ENCODE measurements at places on chromosomes 7 and 10.

DNA sequence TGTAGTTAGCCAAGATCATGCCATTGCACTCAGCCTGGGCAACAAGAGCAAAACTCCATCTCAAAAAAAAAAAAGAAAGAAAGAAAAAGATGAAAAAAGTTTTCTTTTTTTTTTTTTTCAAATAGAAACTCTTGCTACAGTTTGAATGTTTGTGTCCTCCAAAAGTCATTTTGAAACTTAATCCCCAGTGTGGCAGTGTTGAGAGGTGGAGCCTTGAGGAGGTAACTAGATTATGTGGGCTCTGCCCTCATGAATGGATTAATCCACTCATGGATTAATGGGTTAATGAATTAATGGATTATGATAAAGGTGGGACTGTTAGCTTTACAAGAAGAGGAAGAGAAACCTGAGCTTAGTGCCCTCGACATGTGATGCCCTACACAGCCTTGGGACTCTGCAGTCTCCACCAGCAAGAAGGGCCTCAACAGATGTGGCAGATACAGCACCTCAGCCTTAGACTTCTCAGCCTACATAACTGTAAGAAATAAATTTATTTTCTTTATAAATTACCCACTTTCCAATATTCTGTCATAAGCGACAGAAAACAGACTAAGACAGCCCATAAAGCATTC is 25.1 kb downstream of the CPEB3 start:
- no peak for DNase-seq

DNA sequence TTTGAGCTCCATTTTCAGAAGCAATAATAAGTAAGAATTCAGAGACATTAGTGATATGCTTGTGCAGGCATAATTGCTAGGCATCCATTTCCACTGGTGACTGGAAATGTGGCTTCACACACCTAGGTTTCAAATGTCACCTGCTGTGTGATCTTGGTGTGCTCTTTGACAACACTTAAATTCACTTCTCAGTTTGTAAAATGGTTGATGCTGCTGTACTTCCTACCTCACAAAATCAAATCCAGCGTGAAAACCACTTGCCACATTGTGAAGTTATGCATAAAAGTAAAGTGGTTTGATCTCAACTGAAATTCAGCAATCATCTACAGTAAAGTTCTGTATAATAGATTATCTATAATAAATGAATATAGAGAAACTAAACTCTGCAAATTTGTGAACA is 82.4 kb downstream of the APBB1IP start:
- no peak for DNase-seq

DNA sequence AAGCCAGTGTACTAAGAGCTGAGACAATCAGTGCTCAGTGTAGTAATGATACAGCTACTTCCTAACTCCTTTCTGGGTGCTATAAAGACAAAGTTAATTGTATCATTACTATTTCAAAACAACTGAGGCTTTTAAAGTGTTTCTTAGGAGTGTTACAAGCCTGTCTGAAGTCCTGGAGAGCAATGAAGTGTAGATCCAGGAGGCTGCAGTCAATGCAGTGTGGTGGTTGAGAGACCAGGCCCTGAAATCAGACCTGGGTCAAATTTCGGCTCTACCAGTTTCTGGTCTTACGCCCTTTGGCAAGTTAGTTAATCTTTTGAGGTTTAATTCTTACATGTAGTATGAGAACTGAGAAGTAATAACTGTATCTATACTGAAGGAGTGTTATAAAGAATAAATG is 387.0 kb downstream of the SDK1 start:
- no peak for DNase-seq

DNA sequence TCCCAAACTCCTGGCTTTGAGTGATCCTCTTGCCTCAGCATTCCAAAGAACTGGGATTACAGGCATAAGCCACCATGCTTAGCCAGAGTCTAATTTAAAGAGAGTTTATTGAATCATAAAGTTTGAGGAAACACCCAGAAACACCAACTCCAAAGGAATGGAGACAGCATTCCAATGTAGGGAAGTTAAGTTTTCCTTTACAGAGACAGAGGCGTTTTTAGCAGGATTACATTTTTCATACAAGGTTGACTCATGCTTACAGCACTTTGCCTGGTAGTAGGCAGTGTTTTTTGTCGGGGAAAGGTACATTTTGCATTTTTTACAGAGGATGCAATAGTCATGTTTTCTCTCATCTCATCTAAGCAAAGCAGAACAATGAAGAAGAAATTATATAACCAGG is 18.9 kb upstream of the OPN4 start:
- DNase-seq, result peak; percentile 69

GRCh38 chr10:118944959-118945633 is 84.4 kb upstream of the NANOS1 start:
- peak; percentile 28 for DNase-seq

DNA sequence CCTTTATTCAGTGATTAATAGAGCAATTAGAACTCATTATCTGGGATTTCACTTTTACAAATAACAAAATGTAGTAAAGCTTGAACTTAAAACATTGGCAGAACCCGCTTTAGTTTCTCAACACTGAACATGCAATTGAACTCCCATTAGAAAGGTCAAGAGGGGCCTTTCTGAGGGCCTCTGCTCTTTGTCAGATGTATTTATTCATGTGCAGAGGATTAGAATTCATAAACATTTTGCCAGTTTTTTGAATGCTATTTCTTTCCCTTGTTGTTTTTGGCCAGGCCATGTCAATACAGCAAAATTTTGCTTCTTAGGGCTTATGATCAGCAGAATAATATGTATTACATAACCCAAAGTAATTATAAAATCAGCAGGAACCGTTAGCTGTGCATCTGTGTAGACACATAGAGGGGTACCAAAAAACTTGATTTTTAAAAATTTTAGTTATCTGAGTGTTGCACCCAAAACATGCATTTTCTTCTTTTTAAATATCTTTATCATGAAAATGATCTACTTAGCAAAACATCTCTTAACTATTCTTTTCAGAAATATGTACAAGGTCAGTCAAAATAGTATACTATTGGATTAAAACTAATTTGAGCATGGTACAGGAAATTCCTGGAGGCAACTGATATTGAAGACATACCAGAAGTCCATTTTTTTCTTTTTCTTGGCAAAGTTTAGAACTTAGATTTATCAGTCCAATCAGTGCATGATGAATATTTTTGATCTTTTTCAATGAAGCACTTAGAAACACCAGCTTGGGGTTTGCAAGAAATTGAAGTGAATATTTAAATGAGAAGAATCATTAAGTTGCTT is 177.5 kb downstream of the TWIST1 start:
- DNase-seq, result no peak

DNA sequence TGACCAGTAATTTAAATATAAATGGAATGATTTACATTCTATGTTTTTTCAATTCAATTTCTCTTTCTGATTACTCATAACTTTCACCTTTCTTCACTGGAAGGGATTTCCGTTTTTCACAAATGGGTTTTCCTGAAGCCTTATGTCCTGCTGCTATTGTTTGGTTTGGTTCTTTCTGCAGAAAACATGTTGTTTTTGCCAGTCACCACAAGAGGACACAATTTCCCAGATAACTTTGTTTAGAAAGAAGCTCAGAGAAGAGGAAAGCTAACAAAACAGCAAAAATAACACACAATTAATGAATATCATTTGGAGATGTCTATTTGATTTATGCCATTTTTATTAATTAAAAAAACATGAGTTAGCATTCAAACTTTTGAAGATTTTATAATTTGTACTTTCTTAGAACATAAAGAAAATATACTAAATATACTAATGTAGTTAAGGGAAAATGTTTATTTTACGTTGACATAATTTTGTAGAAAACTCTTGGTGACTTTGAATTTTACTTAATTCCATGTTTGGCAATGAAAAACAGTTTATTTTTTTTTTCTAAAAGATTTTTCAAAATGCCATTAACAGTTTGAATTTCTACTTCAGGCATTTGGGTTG is 4.6 kb upstream of the TWIST1 start:
- DNase-seq, result peak; percentile 79

- no peak for DNase-seq
Observed at GRCh38 chr10:132113206-132113605, 47.5 kb downstream of the JAKMIP3 start.

DNA sequence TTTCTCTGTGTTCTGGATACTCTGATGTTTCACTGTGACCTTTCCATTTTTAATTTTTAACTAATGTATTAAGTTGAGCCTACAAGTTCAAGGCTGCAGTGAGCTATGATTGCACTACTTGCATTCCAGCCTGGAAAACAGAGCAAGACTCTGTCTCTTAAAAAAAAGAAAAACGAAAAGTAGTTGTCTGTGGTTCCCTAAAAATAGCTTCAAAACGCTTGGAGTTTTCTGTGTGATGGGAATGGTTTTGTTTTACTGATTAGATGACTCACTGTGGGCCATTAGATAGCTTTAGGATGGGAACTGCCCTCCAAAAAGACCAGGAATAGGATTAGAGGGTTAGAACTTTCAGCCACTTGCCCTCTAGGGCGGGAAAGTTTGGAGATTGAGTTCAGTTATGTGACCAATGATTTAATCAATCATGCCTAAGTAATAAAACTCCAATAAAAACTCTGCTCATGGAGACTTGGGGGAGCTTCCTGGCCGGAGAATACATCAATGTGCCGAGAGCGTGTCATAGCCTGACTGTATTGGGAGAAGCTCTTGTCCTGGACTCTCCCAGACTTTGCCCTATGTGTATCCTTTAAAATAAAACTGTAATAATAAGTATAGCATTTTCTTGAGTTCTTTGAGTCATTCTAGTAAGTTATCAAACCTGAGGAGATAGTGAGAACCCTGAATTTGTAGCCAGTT is 147.1 kb downstream of the LYZL1 start:
- DNase-seq, result no peak

- peak; percentile 44 for DNase-seq
Observed at GRCh38 chr10:27646194-27646593, 99.4 kb downstream of the MKX start.

DNA sequence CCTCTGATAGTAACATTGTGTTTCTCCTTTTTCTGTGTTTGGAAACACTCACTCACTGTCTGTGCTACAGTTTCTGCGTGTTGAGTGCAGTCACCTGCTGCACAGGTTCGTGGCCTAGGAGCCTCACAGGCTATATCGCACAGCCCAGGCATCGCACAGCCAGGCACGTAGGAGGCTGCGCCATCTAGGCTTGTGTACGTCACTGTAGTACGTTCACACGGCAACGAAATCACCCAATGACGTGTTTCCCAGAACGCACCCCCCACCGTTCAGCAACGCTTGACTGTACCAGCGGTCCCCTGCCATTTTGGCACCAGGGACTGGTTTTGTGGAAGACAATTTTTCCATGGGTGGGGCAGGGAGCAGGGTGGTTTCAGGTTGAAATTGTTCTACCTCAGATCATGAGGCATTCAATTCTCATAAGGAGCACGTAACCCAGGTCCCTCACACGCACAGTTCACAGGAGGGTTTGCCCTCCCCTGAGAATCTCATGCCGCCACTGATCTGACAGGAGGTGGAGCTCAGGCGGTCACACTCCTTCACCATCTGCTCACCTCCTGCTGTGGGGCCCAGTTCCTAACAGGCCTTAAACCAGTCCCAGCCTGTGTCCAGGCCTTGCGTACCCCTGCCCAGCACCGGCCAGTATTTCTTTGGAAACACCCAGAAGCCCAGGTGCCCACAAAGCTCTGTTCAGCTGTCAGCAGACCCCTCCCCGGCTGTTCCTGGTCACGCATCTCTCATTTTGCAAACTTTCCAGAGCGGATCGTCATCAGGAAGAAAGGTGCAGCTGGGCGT is 23.2 kb upstream of the PRKAR1B start:
- DNase-seq, result no peak

DNA sequence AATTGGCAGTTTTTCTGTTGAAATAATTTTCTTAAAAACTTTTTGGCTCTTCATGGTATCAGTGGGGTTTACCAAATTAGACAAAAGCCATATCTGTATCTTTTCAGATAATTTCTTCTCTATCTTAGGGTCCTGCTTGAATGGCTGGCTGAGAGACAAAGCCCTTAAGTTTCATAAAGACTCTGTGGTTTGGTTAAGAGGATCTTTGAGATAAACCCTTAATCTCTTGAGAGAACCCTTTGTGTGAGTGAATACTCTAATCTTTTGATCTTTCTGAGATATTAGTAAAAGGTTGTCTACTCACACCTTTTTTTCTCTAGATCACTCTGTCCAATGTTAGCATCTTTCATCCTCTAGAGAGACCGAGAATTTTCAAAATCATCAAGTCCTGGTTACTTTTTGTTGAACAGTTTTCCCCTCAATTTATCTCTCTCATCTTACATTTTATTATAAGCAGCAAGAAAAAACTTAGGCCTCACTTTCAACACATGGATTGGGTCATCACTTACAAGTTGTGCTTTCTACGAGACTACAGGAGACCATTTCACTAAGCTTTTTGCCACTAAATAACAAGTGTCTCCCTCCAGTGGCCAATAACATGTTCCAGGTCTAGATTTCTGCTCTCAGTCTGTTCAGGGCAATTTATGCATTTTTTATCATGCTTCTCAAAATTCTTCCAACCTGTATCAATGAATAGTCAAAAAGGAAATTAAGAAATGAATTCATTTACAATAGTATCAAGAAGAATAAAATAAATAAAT is 28.4 kb downstream of the DNAJC9 start:
- DNase-seq, result peak; percentile 53

DNA sequence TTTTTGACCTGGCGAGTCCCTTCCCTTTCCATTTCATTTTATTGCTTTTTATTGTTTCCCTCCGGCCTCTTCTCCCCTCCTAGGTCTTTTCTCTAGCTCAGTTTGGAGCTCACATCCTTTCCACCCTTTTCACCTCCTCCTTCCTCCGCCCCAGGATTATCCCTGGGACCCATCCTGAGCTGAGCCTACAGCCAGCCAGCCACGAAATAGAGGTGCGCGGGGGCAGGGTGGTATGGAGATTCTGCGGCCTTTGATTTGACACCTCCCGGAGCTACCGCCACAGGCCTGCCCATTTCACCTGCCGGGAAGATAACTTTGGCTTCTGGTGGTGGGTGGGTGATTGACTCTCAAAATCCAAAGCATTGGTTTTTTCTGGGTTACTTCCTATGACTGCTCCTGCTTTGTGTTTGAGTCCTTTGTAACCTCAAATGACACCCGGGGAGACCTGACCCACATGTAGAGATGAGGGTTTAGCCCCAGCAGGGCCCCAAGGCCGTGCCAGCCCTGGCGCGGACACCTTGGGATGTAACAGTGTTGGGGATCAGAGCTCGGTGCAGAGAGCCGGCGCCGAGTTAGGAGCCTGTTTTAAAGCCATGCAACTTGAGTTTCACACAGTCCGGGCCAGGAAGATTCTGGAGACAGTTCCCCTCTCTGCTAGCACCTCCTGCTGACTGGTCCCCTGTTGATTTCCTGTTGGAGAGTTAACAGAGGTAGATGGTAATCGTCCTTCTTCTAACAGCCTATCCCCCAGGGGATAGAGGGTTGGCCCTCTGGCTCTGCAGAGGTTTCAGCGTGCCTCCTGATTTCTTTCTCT is 1.5 kb downstream of the DUSP5 start:
- DNase-seq, result peak; percentile 62

GRCh38 chr10:76111986-76112825 is 680.8 kb downstream of the LRMDA start:
- DNase-seq, result no peak

- peak; percentile 24 for DNase-seq
Observed at GRCh38 chr7:150356265-150356897, 12.2 kb upstream of the REPIN1 start.

DNA sequence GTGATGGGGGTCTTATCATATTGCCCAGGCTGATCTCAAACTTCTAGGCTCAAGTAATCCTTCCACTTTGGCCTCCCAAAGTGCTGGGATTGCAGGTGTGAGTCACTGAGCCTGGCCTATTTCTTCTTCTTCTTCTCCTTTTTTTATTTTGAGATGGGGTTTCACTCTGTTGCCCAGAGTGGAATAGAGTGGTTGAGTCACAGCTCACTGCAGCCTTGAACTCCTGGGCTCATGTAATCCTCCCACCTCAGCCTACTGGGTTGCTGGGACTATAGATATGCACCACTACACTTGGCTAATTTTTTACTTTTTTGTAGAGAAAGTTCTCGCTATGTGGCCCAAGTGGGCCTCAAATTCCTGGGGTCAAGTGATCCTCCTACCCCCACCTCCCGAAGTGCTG is 124.3 kb downstream of the SKIDA1 start:
- DNase-seq, result peak; percentile 55

All from iris pigment epithelial cell (primary cell).